Stimulated activated CD4-positive, alpha-beta T cell treated with anti-CD3 and anti-CD28 coated beads, Interleukin-2, amount 100 ng/mL, for 48 hours (primary cell): ENCODE measurements at places on chromosomes 5 and 9.

- DNase-seq = no peak
Measured at GRCh38 chr5:80516826-80517225, 28.9 kb downstream of the FAM151B start.

GRCh38 chr9:72839085-72839484, 113.8 kb downstream of the ALDH1A1 start:
- no peak for DNase-seq

DNA sequence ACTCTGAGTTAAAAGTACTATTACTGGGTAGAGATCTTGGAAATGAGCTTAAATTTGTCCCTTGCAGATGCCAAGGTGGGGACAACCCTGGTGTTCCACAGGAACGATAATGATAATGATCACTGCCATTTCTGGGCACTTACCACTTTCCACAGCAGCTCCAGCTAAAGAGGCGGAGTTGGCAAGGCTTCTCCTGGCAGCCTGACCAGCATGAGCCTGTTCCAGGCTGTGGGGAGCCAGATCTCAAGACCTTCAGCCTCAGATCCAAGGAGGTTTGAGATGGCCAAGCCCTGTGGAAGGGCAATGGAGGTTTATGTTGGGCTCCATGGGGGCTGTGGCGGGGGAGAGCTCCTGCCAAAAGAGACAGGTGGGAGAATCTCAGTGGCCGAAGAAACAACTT, 244.9 kb upstream of the MVB12B start:
- DNase-seq = no peak

GRCh38 chr5:93296338-93296737, 284.7 kb downstream of the NR2F1-AS1 start:
- DNase-seq = no peak

DNA sequence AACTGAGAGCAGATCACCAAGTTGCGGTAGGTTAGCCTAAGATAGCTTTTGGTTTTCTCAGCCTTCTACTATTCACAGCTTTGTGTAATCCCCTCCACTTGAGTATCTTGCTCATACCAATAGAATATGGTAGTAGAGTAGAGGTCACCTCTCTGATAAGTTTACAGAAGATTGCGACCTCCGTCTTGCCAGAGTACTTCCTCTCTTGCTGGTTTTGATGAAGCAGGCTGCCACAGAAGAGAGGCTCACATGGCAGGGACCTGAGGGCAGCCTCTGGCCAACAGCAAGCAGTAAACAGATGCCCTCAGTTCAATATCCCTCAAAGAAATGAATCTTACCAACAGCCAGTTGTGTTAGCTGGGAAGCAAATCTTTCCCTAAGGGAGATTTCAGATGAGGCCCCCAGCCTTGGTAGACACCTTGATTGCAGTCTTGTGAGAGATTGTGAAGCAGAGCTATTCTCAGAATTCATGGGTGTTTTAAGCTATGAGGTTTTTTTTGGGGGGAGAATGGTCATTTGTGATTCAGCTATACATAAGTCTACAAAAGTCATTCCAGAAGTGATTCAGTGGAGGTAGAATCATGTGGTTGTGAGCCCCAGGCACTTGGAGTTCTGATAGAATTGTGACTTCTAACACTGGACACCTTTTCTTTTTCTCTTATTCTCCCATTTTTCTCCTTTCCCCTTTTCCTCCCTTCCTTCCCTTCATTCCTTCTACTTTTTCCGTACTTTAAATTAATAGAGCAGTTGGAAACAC, 22.7 kb upstream of the CDKN2B start:
- DNase-seq = no peak

DNA sequence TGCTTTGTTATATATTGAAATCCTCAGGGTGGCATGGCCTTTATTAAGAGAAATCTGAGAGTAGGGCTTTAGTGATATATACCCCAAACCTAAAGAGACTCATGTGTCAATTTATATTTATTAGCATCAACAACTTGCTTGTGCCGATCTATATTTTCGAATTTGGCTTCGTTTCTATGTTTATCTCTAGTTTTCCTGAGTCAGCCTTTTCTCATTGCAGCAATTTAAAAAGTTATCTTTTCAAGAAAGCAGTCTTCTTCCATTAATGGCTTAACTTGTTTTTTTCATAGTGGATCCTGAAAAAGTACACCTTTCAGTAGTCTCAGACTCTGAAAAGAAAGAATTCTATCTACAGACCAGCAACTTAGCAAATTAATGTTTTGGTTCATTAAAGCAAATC, 99.9 kb upstream of the KCNN2 start:
- DNase-seq = no peak

- DNase-seq = no peak
Measured at GRCh38 chr9:101477736-101478135, 42.2 kb upstream of the ALDOB start.

DNA sequence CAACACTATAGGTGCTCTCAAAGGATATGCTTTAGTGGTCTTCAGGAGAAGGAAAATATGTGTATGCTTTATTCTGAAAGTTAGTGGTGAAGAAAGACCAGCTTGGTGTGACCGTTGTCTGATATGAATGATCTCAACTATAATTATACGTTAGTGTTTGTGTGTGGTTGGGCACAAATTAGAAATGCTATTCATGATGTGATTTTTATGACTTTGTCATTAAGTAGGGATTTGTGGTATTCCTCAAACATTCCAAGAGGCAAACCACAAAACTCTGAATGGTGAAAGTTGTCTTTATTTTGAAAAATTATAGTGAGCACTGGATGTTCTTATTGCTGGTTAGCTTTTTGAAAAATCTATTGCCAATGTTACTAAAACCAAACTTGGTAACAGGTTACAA, 6.2 kb upstream of the F2R start:
- DNase-seq = no peak

DNA sequence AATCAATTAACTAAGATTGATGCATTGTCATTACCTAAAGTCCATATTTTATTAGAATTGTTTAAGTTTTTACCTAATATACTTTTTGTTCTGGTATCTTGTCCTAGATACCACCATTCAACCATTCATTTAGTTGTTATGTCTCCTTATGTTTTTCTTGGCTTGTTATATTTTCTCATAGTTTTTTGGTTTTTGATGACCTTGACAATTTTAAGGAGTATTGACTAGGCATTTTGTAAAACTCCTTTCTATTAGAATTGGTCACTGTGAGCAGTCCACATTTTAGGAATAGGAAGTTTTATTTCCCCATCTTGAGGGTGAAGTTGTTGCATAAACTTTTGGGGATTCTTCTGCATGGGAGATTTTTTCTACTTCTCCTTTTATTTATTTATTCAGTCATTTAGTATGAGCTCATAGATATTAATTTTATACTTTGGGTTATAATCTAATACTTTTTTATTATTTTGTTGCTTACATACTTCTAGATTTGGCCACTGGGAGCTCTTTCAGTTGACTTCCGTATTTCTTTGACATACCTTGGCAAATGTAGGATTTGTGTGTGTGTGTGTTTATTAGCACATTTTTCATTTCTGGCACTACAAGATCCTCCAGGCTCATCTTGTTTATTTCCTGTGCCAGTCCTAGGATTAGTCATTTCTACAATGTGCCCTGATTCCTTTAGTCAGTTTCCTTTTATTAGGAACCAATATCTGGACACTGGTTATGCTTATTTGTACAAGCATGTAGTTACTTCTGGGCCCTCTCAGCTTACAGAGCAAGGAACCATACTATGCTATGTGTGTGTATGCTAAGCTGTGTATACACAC, 134.9 kb upstream of the CDKN2B start:
- no peak for DNase-seq

DNA sequence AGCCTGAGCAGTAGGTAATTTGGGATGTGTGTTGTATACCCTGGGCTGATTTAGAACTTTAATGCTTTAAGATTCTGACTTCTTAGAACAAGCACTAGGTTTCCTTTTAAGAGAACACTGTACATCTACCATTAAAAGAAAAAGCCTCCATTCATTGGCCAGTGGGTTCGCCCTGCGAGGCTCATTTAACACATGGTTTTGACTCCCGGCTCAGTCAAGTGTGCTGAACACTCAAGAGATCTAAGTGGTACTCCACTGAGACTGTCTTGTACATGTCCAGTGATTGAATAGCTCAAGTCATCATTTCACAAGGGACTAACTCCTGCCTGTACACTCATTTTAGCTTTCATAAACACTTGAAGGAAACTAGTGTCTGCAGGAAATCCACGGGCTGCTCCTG, 3.9 kb downstream of the FUBP3 start:
- DNase-seq = no peak

DNA sequence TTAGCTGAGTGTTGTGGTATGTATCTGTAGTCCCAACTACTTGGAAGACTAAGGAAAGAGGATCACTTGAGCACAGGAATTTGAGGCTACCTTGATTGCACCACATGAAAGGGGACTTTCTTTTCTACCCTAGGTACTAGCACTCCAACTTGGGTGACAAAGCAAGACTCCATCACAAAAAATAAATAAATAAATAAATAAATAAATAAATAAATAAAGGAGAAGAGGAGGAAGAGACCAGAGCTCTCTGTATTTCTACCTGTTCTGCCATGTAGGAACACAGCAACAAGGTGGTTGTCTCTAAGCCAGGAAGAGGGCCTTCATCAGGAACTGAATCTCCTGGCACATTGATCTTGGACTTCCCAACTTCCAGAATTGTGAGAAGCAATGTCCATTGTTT, 118.6 kb downstream of the HMHB1 start:
- no peak for DNase-seq

GRCh38 chr9:115079156-115079555, 38.8 kb downstream of the TNC start:
- DNase-seq = no peak

DNA sequence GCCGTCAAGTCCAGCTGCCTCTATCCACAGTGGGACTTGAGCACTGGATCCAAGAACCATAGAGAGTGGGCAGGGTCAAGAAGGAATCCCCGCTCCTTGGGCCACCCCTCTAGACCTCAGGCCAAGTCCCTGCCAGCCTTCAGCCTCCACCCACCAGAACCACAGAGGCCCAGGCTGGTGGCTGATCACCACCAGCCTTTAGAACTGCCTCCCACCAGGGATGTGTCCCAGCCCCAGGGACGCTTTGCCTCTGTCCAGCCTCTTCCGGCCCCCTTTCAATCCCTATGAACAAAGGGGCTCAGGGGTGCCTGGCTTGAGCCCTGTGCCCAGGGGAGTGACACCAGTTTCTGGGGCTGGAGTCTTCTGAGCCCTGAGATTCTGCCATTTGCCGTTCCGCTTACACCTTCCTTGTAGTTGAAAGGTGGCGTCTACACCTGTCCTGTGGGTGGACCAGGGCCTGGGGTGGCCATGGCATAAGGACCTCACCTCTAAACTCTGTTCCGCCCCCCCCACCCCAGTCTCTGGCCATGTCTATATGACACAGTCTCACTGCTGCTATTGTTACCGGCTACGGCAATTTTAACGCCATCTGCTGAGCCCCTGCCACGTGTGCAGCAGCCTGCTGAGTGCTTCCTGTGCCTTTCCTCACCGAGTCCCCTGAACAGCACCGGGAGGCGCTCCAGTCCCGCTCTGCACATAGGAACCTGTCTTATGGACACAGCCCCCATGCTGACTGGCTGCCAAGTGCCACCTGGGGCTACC, 35.7 kb upstream of the ORM1 start:
- DNase-seq = no peak

DNA sequence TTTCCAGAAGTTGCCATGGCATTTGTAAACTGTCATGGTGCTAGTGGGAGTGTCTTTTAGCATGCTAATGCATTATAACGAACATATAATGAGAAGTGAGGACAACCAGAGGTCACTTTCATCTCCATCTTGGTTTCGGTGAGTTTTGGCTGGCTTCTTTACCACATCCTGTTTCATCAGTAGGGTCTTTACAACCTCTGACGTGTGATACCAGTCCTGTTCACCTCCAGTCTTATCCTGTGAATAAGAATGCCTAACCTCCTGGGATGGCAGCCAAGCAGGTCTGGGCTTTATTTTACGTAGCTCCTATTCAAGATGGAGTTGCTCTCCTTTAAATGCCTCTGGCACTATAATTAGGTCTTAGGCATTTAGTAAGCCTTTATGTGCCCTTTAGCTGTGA, 20.4 kb upstream of the RFK start:
- no peak for DNase-seq

GRCh38 chr5:78065663-78066062, 228.8 kb downstream of the AP3B1 start:
- DNase-seq = no peak

DNA sequence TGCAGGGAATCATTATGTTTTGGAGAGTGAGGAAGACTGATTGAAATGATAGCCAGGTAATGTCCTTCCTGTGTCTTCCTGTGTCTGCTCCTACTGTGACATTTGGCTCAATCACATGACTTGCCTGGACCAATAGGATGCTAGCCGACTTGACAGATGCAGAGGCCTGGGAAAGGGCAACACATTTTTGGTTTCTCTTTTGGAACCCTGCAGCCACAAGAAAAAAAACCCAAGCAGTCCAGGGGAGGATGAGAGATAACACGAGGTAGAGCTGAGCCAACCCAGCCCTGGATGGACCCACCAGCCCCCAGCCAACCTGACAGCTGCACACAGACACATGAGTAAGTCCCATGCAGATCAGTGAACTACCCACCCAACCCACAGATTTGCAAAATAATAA, 256.1 kb upstream of the SMARCA2 start:
- DNase-seq = no peak

DNA sequence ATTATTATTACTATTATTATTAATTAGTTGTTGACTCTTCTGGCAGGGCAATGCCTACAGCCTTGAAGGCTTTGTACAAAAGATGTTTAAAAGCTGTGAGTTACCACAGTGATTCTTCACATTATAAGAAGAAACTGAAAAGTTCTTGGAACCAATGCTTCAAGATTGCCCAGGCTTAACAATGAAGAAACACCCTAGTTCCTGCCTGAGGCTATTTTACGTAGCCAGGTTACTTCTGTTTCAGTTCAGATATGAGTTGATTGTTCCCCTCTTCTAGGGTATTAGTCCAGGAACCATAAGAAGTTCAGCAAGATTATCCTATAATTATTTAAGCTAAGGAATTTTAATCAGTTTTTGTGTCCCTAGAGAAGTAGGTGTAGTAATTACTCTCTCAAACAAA, 154.6 kb upstream of the CDH12 start:
- DNase-seq = no peak

DNA sequence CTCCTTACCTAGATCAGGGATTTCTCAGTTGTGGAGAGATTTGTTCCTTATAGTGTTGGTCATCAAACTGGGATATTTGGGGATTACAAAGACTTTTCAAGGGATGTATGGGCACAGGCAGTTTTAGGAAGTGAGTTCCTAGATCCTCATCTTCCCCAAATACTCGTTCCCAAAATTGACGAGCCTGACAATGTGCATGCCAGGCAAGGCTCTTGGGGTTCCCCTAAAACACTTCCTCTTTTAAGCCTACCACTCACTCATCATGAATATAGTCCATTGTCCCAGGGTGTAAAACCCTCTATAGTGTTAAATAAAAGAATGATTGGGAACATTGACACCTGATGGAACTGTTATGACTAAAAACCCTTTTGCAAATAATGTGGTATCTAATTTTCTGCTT, 26.4 kb downstream of the PDCD1LG2 start:
- no peak for DNase-seq
